LHCN-M2 (cell line): ENCODE measurements at places on chromosomes 1 and 21.

- no peak for DNase-seq
These were observed 12.0 kb upstream of the DUSP12 start for GRCh38 chr1:161737625-161738024.

DNA sequence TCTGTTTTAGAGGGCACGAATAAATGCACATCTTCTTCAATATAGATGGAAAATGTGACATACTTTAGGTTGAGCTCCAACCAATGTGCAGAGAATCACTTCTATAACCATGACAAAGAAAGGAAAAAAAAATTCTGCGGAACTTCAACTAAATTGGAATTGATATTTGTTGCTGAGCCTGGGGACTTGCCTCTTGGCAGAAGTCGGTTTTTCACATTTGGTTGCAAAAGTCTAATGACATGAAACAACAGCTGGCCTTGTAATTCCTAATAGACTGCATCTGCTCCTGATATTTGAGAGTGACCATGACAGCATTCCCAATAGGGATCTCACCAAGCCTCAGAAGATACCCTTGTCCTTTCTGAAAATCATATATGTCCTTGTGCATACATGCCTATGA lies 112.8 kb downstream of the PRRX1 start:
- DNase-seq = peak; percentile 70

DNA sequence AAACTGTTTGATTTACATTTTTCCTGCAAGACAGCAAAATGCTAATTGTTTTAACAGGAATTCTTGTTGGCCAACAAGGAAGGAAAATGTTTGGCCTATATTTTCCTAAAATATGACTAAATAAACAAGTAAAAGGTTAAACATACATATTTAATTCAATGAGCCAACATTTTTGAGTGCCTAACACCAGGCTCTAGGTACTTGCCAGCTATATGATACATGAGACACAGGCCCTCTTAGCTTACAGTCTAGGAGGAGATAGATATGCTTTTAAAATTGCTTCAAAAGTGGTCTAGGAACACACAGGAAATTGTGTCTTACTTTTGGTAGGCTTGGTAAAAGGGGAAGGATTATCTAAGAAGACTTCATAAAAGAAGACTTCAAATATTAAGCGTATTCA lies 50.9 kb downstream of the PIGK start:
- no peak for DNase-seq

- DNase-seq = no peak
These were observed 101.1 kb downstream of the JAK1 start for GRCh38 chr1:64865105-64865757.

DNA sequence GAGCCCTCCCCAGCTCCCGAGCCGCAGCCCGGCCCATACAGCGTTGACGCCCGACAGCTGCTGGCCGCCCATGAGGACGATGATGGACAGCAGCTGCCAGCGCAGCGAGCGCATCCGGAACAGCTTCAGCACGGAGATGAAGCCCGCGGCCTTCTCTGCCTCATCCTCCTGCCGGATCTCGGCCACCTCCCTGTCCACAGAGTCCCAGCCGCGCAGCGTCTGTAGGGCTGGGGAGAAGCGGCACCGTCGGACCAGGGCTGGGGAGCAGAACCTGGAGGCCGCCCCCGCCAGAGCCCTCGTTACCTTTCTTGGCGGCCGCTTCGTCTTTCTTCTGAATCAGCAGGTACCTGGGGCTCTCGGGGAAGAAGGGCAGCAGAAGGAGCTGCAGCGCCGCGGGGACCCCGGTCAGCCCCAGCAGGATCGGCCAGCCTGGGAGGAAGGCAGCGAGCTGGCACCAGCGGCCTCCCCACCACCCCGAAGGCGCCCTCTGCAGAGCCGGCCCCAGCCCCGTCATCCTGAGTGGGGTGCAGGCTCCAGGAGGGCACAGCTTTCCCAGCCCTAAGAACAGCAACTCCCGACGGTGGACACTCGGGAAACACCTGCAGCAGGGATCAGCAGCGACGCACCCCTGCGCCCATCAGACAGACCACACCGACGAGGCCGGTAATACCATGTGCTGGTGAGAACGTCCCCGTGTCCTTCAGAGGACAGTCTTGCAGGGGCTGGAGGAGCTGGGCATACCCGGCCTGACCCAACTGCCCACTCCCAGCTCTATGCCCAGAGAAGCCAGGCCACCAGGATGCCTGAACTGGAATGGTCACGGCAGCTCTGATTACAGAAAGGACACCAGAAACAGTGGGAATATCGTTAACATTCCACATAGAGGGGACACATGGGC lies 13.8 kb upstream of the SLC2A7 start:
- DNase-seq = no peak

- DNase-seq = no peak
These were observed 20.4 kb downstream of the CCT8 start for GRCh38 chr21:29053011-29053553.

- DNase-seq = peak; percentile 46
These were observed 1.1 kb downstream of the LUZP1 start for GRCh38 chr1:23167353-23168078.

GRCh38 chr1:47555306-47555705 lies 117.5 kb downstream of the FOXD2 start:
- no peak for DNase-seq

GRCh38 chr1:75501577-75502295 lies 109.2 kb downstream of the SLC44A5 start:
- no peak for DNase-seq

- DNase-seq = peak; percentile 13
These were observed 513 bp downstream of the GTF2B start for GRCh38 chr1:88890791-88891317.

DNA sequence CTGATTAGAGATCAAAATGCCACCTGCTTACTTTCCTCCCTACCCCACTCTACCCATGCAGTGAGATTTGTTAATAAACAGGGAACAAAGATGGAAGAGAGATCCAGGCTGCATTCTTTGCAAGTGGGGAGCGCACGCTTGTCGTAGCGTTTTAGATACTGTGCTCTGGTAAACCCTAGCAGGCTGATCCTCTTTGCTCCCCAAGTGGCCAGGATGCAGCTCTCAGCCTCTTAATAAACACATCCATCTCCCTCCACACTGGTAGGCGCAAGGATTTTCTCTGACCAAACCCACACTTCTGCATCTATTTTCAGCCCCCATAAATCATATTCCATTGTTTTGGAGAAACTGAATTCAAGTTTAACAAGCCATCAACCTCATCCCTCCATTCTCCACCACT lies 2.9 kb downstream of the PGBD5 start:
- no peak for DNase-seq

DNA sequence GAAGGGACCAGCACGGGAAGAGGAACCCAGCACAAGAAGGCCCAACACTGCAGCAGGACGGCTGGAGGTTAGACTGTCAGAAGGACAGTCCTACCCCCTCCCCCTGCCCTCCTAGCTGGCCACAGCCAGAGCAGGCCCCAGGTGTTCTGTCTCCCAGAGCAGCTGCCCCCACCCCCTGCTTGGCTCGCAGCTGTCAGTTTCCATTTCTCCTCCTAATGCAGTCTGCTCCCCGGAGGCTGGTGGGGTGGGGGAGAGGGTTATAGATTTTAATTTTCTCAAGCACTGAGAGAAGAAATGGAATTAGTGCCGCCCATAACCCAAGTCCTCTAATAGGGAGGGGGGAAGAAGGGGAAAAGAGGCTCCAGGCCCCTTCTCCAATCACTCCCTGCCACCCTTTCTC lies 13.0 kb upstream of the PEAR1 start:
- no peak for DNase-seq

DNA sequence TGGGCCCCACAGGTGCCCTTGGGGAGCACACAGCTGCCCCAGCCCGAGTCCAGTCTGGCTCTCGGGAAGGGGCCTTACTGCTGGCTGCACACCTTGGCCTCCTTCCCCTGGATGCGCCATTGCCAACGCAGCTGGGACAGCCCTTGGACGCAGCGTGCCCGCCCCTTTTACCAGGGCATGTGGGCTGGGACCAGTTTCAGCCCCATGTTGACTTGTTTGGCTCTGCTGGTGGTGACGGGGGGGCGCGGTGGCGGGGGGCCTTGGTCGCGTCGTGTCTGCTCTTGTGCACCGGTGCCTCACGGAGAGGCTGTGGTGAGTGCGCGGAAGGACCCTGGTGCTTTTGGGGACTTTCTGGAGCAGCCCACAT lies 19.6 kb downstream of the SKI start:
- DNase-seq = no peak

GRCh38 chr1:68074472-68074871 lies 24.0 kb upstream of the DIRAS3 start:
- no peak for DNase-seq

DNA sequence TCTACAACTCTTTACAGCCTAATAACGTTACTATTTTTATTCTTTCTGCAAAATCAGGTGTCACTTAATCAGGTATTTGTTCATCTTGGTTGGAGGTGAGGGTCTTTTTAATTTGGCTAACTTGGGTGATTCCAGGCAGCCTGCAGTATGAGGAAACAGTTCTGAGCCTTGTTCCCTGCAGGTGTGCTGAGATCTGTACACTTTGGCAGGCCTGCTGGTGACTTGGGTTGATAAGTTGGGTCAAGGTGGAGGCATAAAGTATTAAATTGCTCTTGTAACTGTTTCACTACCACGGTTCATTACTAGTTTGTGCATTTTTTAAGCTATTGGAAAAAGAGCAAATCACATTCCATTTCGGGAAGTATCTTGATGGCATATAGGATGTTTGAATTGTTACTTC lies 10.0 kb downstream of the MAP3K21 start:
- no peak for DNase-seq

- DNase-seq = peak; percentile 66
These were observed 299.4 kb upstream of the LYPLAL1 start for GRCh38 chr1:218874313-218874712.

GRCh38 chr21:29194847-29195246 lies 64.4 kb downstream of the MAP3K7CL start:
- DNase-seq = peak; percentile 48

DNA sequence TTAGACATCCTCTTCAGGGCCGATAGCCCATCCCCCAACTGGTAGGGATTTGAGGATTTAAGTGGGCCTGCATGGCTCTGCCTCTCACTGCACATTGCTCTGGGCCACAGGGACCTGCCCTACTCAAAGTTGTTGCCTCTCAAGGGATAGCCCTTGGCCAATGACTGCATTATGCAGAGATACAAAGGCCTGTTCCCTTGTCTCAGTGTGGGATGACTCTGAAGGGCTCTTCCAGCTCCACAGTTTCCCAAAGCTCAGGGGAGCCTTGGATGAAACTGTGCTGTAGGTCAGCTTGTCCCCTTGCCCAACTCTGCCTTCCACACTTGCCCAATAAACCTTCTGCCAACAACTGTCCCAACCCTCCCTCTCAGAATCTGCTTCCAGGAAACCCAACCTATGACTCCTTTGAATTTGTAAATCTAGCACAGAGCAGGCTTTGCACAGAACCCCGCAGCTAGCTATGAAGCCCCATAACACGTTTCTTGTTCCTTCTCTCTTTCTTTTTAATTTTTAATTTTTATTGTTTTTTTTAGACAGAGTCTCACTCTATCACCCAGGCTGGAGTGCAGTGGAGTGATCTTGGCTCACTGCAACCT lies 42.5 kb downstream of the SLC9C2 start:
- no peak for DNase-seq
